ENCODE measurements at places on chromosomes 1 and 21. TPM values are rescaled to one million over a fixed set of nuclear protein-coding genes. Genes with fewer than 3 reads are reported as not detected.

- no peak overlapping the region for H3K4me3 ChIP-seq
- H3K36me3 ChIP-seq = no peaks in the 10 kb centered on the region
- H3K27ac ChIP-seq = no peak overlapping the region
- no peak for DNase-seq
Observed at GRCh38 chr1:2566101-2567045, 10.2 kb downstream of the TNFRSF14 start.

DNA sequence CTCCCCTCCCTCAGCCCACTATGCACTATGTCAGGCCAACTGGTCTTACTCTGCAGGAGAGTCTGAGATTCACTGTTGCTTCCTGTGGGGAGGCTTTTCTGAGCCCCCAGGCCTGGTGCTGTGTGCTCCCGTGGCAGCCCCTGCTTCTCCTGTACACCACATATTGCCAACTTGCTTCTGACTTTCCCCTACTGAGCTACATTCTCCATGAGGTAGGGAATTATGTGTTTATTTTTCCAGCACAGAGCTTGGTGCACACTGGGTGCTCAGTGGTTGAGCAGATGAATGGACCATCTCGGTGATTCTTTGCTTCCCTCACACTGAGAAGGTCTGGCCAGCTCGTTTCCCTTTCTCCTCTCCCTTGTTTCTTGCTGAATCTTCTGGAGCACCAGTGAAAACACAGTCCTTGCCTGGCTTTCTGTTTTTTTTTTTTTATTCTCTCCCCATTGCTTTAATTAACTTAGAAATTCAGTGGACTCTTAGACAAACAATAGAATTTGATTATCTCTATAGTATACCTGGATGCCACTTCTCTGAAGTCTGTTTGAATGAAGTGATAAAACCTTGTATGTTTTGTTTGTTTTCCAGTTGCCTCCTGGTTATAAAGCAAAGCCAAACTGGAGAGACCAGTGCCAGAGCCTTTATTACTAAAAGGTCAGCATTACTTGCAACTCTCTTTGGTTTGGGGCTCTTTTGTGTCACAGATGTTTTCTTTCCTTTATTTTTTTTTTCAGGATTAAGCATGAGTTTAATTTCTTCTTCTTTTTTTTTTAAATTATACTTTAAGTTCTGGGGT, 50.3 kb upstream of the CNIH3 start:
- H3K4me3 ChIP-seq = no peak overlapping the region
- no peaks in the 10 kb centered on the region for H3K27me3 ChIP-seq
- no peaks in the 10 kb centered on the region for H3K36me3 ChIP-seq
- H3K4me1 ChIP-seq = peaks cover 13% of the 10 kb centered on the region
- DNase-seq = no peak

DNA sequence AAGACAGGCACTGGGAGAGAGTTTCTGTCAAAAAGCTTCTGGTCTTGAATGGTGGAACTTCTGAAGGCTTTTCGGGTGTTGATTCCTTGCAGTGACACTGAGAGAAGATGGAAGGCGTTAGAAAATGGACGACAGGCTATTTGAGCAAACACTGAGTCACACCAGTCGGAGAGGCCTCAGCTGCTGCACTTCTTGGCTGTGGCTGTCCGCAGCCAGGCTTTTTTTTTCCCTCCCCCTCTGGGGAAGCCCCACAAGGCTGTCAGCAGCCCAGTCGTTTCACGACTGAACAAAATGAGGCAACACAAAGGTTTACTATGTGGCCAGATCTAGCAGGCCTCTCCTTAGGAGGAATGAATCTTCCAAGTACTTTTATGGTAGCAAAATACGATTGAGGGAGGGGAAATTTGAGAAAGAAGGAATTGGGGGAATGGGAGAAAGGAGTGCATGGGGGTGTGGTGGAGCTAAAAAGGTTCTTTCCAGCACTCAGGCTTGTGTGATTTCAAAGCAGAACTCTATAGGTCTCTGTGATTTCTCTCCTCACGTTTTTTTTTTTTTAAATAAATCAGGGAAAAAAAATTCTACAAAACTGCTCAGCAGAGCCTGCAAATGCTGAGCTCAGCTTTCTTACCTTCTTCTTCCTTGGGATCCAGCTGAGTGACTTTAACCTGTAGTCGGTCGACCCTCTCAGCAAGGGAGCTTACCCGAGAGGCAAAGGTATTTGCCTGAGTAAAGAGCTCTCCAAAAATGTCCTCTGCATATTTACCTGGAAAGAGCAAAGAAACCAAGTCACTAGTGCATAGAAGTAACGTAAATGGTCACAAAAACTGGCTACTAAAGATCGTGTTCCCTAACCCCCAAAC, 26.1 kb downstream of the GPR3 start:
- H3K36me3 ChIP-seq = peaks cover 21% of the 10 kb centered on the region
- DNase-seq = no peak
- peak overlapping the region; percentile 9 for H3K4me3 ChIP-seq
- H3K27me3 ChIP-seq = no peaks in the 10 kb centered on the region

- no peak for DNase-seq
- H3K36me3 ChIP-seq = no peaks in the 10 kb centered on the region
- peaks cover 11% of the 10 kb centered on the region for H3K4me1 ChIP-seq
Observed at GRCh38 chr1:180907313-180908055, 5.2 kb upstream of the KIAA1614 start.

DNA sequence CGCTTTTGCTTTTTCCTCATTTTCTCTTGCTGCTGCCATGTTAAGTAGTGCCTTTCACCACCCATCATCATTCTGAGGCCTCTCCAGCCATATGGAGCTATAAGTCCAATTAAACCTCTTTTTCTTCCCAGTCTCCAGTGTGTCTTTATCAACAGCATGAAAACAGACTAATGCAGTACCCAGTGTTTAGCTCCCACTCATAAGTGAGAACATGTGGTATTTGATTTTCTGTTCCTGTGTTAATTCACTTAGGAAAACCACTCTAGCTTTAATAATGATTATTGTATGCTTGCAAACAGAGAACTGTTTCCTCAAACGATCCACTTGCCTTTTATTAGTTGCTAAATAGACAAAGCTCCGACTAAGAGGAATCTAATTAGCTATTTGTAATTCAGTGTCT, 43.3 kb downstream of the IL23R start:
- no peak overlapping the region for H3K27ac ChIP-seq
- H3K36me3 ChIP-seq = no peaks in the 10 kb centered on the region
- H3K27me3 ChIP-seq = peaks cover 4% of the 10 kb centered on the region

DNA sequence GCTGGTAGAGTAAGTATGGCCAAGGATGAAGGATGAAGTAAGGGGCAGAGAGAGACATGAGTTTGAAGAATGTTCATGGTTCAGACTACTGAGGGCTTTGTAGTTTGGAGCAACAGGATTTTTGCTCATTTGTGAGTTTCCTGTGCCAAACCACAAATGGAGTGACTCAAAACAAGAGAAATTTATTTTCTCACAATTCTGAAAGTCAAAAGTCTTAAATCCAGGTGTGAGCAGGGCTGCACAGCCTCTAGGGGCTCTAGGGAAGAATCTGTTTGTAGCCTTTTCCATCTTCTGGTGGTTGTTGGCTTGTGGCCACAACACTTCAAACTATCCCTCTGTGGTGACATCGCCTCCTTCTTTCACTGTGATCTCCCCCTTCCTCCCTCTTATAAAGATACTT, 58.9 kb downstream of the RHOU start:
- no peaks in the 10 kb centered on the region for H3K36me3 ChIP-seq
- H3K27me3 ChIP-seq = peaks cover 3% of the 10 kb centered on the region
- no peak overlapping the region for H3K4me3 ChIP-seq
- no peak overlapping the region for H3K27ac ChIP-seq
- DNase-seq = no peak

GRCh38 chr1:56453016-56453415, 126.3 kb downstream of the PLPP3 start:
- no peak overlapping the region for H3K27ac ChIP-seq
- no peak for DNase-seq
- H3K4me1 ChIP-seq = peaks cover 6% of the 10 kb centered on the region
- no peaks in the 10 kb centered on the region for H3K36me3 ChIP-seq

- H3K4me3 ChIP-seq = no peak overlapping the region
- H3K36me3 ChIP-seq = no peaks in the 10 kb centered on the region
- H3K27ac ChIP-seq = no peak overlapping the region
- DNase-seq = no peak
- peaks cover 5% of the 10 kb centered on the region for H3K27me3 ChIP-seq
Observed at GRCh38 chr1:98870959-98871903, 133.4 kb downstream of the PLPPR5 start.

GRCh38 chr1:190391582-190391981, 86.1 kb downstream of the BRINP3 start:
- H3K27ac ChIP-seq = no peak overlapping the region
- no peak for DNase-seq
- no peak overlapping the region for H3K4me3 ChIP-seq
- H3K4me1 ChIP-seq = no peaks in the 10 kb centered on the region

- peaks cover 3% of the 10 kb centered on the region for H3K36me3 ChIP-seq
- DNase-seq = no peak
- H3K27ac ChIP-seq = peak overlapping the region; percentile 25
- peaks cover 4% of the 10 kb centered on the region for H3K4me1 ChIP-seq
- no peak overlapping the region for H3K4me3 ChIP-seq
- peaks cover 26% of the 10 kb centered on the region for H3K27me3 ChIP-seq
Observed at GRCh38 chr1:25113086-25113485, 119.2 kb downstream of the SYF2 start.

GRCh38 chr1:33384040-33384812, 46.7 kb downstream of the PHC2 start:
- no peaks in the 10 kb centered on the region for H3K36me3 ChIP-seq
- no peaks in the 10 kb centered on the region for H3K27me3 ChIP-seq
- peak overlapping the region; percentile 80 for H3K27ac ChIP-seq

DNA sequence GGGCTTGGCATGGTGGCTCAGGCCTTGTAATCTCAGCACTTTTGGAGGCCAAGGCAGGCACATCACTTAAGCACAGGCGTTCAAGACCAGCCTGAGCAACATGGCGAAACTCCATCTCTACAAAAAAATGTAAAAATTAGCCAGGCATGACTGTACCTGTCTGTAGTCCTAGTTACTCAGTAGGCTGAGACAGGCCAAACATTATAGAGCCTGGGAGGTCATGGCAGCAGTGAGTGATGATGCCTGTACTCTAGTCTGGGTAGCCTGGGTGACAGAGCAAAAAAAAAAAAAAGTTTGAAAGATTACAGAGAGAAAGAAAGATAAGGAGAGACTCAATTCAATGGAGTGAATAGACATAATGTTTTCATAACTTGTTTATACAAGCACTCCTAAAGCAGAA, 556.5 kb upstream of the BRINP3 start:
- H3K4me1 ChIP-seq = no peaks in the 10 kb centered on the region
- no peaks in the 10 kb centered on the region for H3K36me3 ChIP-seq
- H3K4me3 ChIP-seq = no peak overlapping the region
- H3K27me3 ChIP-seq = no peaks in the 10 kb centered on the region

DNA sequence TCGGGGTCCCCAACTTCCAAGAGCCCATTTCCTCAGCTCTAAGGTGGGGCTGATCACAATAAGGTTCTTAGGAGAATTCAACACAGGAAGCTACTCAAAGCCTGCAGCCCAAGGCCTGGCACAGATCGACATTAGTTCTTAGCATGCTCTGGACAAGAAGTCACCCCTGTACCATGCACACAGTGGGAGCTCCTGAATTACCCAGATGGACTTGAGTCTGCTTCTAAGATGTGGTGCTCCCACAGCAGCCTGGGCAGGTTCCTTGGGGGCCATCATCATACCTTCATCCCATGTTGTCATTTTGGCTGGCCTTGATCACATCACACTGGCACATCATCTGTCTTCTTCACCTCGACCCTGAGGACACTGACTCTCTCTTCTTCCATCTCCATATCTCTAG, 153.3 kb upstream of the VAMP3 start:
- no peak for DNase-seq
- H3K4me3 ChIP-seq = no peak overlapping the region
- H3K4me1 ChIP-seq = peaks cover 2% of the 10 kb centered on the region
- H3K27me3 ChIP-seq = peaks cover 34% of the 10 kb centered on the region
- no peaks in the 10 kb centered on the region for H3K36me3 ChIP-seq
- no peak overlapping the region for H3K27ac ChIP-seq

GRCh38 chr1:208010487-208011071, 99.7 kb upstream of the CD34 start:
- peaks cover 2% of the 10 kb centered on the region for H3K36me3 ChIP-seq
- no peak for DNase-seq
- H3K4me1 ChIP-seq = peaks cover 19% of the 10 kb centered on the region
- H3K27ac ChIP-seq = no peak overlapping the region
- no peak overlapping the region for H3K4me3 ChIP-seq

- H3K4me3 ChIP-seq = no peak within 1 kb of the TSS
- no peaks in the 10 kb centered on the region for H3K36me3 ChIP-seq
- H3K4me1 ChIP-seq = peaks cover 3% of the 10 kb centered on the region
- DNase-seq = no peak
Observed at GRCh38 chr1:20588634-20589225, at the start of gene CDA. Gene CDA, plus strand, starts transcription at chr1:20589097. Its CDS starts 33 bp downstream, at chr1:20589130.

GRCh38 chr1:116289193-116289592, 83.9 kb upstream of the ATP1A1 start:
- no peak for DNase-seq
- peaks cover 4% of the 10 kb centered on the region for H3K4me1 ChIP-seq
- H3K27ac ChIP-seq = no peak overlapping the region
- H3K4me3 ChIP-seq = no peak overlapping the region

DNA sequence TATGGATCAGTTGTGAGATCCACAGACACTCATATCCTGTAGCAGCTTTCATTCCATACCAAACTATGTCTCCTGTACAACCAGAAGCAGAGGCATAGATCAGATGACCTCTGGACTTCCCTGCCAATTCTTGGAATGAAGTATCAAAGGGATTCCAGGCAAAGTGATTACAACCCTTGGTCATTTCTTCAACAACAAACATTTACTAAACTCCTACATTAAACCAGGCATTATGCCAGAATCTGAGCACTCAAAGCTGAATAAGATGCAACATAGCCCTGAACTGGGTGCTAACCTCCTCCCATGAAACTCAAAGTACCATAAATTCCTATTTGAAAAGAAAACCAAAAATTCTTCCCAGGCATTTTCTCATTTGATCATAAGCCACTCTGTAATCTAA, 121.2 kb upstream of the SGIP1 start:
- no peaks in the 10 kb centered on the region for H3K4me1 ChIP-seq
- peaks cover 8% of the 10 kb centered on the region for H3K36me3 ChIP-seq
- no peak overlapping the region for H3K27ac ChIP-seq
- no peak for DNase-seq

DNA sequence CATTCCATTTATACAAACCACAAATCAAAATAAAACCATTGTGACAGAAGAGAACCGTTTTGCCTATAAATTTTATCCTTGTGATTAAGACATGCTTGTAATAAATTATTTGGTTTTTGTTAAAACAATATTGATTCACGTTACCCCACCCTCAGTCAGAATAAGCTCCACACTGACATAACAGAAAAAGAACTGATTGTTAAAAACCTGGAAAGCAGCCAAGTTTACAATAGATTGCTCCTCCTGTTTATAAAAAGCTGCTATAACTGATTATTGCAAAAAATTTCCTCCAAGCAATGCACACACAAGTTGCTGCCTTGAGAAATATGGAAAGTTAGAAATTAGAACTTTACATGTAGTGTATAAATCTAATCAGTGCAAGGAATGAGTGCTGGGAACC, 263.5 kb downstream of the SETD4 start:
- no peak overlapping the region for H3K4me3 ChIP-seq
- no peak for DNase-seq
- no peaks in the 10 kb centered on the region for H3K36me3 ChIP-seq

GRCh38 chr1:170168265-170168664, 22.5 kb downstream of the NTMT2 start:
- H3K27ac ChIP-seq = peak overlapping the region; percentile 91
- peak overlapping the region; percentile 14 for H3K4me3 ChIP-seq

The MFAP2 gene
- 285 TPM for total RNA-seq

The KIF2C gene
- 6.2 TPM for total RNA-seq

The RNU1-2 gene
- total RNA-seq = 1,620 TPM

The ZNF683 gene
- total RNA-seq = not detected

The RIIAD1 gene
- total RNA-seq = not detected

The PALMD gene
- total RNA-seq = 16.5 TPM

The SMCP gene
- total RNA-seq = not detected

The RASSF5 gene
- total RNA-seq = 0.36 TPM

The KCNE2 gene
- total RNA-seq = not detected

The NBPF6 gene
- not detected for total RNA-seq

Data from chondrocyte (in vitro differentiated cells).